EH (cell line): ENCODE measurements at places on chromosomes 4 and X.

GRCh38 chrX:101460669-101461068 is 24.6 kb upstream of the ARMCX4 start:
- peak; percentile 5 for DNase-seq

DNA sequence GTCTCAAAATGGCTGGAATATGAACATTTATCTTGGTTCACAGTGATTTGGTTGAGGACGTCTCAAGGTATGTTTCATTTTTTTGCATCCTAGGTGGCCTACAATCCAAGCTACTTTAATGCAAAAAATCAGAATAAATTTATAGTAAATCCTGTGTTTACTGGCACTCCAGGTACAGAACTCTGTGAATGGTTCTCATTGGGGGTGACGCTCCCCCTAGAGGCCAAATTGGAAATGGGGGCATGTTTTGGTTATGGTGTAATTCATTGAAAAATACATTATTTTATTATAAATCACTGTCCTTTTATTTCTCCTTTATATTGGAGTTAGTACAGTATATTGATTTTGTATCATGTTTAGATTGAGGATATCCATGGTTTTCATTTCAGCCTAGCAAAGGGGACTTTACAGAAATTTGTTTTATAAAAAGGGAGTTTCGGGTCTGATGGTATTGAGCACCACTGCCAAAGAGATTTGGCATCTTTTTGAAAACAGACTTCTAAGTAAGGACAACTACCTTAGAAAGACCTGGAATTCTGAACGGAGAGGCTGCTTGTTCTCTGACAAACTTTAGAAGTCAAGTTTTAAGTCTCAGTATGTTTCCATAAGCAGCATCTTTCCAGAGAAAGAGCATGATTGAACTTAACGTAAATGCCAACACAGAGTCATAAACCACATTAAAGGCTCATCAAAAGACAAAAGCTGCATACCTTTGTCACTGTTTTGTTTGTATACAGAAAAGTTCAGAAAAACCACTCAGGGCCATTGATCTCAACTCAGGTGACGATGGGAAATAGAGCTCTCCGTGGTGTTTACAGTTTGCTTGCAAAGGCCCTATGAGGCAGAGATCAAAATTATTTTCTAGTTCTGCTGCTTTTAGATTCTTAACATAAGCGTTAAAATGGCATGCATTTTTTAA is 19.4 kb downstream of the MTM1 start:
- peak; percentile 31 for DNase-seq

DNA sequence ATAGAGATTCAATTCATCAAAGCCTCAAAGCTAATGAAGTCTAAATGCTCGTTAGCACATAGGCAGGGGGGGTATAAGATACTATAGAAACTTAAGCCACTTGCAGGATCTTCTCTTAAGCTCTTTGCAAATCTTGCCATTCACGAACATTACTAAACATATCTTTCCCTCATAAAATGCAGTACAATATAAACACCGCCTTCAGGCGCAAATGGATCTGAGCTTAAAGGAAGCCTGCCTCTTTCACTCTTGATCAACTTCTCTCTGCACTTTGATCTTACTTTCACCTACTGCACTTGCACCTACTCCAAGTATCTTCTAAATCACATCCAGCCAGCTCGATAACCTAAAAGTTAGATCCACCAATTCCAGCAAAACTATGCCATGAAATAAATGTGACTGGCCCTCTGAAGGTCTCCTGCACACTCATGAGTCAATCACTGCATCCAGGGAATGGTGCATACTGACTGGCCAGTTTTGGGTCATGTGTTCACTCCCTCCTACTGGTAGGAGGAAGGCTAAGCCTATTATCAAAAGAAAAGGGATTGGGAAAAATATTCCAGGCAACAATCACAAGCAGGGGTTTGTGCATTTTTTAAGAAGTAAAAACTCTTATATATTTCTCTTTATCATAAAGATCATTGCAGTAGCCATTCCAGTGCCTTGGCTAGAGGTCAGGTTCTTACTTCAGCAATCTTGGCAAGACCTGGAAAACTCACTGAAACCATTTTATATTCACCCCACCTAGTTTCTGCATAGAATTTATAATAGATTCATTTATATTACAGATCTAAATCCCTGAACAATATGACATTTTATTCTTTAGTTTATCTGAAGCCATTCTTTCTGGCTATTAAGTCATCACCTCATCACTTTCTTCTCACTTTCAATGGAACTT is 222.0 kb downstream of the PPP3CA start:
- DNase-seq, result no peak

DNA sequence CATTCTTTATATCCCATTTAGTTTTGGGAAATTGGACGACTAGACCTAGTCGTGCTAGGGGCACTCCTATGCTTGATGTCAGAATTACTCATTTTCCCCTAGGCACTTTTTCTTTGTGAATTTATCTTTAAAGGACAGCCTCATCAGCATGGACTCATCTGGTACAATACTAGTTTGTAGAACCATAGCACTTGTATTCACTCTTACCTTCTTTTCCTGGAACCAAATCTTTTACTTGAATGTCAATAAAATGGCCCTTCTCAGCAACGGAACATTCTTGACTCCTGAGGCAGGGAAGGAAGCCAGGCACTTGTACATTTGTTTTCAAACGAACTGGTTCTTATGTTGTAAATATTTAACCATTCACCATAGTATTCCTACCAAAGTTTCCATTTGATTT is 187.1 kb downstream of the SHROOM3 start:
- DNase-seq, result peak; percentile 76

DNA sequence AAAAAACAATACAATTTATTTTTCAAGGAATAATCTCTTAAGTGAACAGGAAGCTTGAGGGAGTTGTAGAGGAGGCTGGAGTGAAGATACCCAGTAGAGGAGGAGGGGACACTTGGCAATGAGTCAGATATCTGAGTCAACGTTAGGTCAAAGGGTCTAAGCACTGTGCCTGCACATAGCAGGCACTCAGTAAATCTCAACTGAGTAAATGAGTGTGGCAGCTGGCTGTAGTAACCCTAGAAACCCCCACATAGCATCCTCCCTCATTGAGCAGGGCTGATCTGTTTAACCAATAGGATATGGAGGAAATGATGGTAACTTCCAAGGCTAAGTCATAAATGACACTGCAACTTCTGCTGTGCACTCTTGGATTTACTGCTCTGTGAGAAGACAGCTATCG is 186.0 kb upstream of the FAM241A start:
- peak; percentile 91 for DNase-seq
